Activated T-helper 1 cell treated with anti-CD3 and anti-CD28 coated beads, Interleukin-2, amount 50 U/mL, for 16 hours (primary cell): ENCODE measurements at places on chromosomes 1 and 21.

GRCh38 chr1:171788696-171789095 is 7.2 kb downstream of the METTL13 start:
- DNase-seq: no peak

- DNase-seq: no peak
Measured at GRCh38 chr1:77983997-77984355, 5.1 kb upstream of the FUBP1 start.

- DNase-seq: no peak
Measured at GRCh38 chr1:41657679-41658295, 173.3 kb upstream of the EDN2 start.

- no peak for DNase-seq
Measured at GRCh38 chr1:33149453-33150190, 32.2 kb downstream of the TRIM62 start.

- no peak for DNase-seq
Measured at GRCh38 chr1:202199040-202199889, 5.7 kb downstream of the LGR6 start.

DNA sequence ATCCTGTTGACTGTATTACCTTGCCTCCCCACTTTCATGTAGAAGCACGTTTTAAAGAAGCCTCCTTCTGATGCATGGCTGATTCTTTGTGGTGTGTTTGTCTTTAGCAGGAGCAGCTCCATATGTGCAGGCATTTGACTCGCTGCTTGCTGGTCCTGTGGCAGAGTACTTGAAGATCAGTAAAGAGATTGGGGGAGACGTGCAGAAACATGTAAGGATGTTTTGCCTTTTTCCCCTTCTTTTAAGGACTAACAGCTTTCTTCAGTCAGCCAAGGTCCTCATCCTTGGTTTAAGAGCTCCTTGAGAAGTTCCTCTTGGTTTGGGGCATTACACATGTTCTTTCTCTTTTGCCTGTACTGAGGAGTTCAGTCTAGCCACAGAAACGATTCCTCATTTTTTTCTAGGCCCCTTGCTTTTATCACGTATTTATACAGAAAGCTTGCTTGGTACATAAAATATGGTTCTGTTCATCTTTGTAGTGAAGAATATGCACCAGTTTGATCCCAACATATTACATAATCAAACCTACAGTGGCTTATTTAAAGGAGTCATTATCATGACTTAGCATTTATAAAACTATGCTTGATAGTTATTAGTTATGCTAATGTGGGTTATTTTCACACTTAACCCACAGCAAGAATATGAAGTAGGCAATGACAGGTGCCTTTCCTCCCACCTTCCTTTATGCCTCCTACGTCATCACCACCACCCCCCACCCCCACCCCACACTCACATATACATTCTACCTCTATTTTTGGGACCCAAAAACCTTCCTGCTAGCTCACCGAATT is 19.6 kb downstream of the CAP1 start:
- DNase-seq: no peak

GRCh38 chr1:109307274-109308021 is 637 bp upstream of the MYBPHL start:
- no peak for DNase-seq

DNA sequence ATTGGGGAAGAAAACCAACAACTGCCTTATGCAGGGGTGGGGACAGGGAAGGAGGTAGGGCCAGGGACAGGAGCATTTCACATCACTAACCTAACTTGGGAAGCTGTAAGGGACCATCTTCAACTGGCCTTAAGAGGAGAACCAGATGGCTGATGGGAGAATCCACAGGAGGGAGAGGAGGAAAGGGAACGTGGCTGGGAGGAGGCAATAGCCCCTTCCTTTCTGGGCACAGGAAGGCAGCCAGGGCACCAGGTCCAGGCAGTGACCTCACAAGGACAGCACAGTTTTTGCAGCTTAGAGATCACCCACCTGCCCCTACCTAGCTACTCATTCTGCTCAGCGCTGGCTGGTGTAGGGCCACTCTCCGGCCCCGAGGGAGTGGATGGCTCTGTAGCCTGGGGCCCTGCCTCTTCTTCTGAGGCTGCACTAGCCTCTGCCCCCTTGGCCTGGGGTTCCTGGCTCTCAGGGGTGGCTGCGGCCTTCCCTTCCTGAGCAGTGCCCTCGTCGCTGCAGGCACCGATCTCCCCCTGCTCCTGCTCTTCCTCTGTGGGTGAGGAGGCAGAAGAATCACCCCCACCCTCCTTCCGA is 1.7 kb downstream of the MARCKSL1 start:
- no peak for DNase-seq

DNA sequence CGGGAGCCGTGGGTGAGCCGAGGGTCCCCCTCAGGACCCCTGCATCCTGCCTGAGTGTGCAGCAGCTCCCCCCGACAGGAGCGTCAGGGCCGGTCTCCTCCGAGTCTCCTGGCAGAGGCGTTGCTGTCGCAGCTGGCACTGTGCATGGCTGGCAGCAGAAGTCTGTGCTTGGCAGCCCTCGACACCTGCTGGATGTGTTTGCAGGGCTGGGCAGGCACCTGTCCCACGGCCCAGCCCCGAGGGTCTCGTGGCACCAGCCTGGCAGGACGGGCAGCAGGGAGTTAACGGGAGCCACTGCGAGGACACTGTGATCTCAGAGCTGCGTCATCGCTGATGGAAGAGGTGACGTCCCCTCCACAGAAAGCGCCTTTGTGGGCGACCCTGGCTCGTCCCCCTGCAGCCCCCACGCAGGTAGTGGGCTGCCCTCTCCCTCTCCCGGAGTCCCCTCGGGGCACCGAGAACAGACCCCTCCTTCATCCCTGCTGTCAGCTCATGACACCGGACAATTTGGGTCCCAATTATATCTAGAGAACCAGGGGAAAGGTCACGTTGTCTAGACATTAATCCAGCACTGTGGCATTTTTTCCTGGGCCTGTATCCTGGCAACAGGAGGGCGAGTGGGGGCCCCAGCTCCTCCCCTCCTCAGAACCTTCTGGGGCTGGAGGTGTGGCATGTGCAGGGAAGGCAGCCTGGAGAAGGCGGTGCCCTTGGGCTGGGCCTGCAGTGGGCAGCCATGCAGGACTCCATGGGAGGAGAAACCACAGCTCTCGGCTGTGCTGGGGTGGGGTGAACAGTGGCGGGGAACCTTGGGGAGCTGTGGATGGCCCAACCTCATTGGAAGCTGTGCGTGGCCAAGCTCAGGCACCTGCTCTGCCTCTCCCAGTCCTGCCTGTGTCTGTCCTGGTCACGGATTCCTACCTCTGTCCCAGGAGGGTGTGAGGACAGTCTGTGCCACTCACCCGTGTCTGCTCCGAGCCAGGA is 15.4 kb downstream of the COL18A1 start:
- DNase-seq: no peak

DNA sequence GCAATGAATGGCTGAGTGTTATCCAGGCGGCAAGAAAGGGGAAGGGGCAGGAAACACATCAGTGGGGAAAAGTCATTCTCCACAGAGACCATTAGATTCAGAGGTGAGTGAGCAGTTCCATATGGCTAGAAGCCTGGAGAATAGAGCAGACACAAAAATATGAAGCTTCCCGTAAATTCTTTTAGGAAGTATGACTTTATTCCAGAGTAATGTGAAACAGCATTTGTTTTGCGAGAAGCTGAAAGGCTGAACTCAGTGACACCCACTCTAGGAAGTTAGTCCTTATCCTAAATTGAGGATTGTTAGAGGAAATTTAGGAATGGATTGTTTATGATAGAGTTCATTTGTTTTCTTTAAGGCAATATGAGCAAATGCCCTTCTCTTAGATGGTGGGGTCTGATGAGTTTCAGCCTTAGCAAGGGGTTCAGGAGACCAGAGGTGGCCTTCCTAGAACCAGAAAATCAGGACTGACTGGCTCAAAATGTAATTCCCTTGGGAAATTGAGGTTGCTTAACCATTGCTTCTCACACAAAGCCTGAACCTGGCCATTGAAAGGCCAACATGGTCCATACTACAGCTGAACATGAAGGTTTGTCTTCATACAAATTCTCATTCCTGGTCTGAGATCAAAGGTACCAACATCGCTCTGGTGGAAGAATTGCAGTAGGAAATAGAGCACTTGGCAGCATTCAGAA is 167.5 kb downstream of the TPR start:
- DNase-seq: no peak

- DNase-seq: no peak
Measured at GRCh38 chr1:97489834-97490233, 431.0 kb downstream of the DPYD start.

GRCh38 chr1:25099343-25099951 is 132.9 kb downstream of the SYF2 start:
- no peak for DNase-seq

DNA sequence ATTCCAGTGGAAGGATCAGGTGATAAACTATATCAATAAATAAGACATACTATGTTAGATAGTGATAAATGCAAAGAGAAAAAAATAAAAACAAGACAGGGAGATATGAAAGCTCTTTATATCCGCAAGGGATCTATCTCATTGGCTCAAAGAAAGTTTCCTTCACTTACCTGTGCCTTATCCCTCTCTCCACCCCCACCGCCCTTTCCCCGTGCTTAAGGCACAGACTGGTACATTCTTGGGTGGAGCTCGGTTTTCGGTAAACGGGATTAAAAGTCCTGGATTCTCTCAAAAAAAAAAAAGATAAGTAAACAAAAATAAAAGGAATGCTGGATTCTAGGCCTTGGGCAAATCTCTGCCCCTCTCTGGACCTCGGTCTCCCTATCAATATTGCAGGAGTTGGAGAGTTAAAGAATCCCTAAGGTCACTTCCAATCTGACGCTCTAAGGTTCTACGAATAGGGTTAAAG is 593 bp upstream of the DNAJC16 start:
- DNase-seq: no peak

GRCh38 chr1:44417351-44418021 is 12.4 kb downstream of the RNF220 start:
- no peak for DNase-seq

DNA sequence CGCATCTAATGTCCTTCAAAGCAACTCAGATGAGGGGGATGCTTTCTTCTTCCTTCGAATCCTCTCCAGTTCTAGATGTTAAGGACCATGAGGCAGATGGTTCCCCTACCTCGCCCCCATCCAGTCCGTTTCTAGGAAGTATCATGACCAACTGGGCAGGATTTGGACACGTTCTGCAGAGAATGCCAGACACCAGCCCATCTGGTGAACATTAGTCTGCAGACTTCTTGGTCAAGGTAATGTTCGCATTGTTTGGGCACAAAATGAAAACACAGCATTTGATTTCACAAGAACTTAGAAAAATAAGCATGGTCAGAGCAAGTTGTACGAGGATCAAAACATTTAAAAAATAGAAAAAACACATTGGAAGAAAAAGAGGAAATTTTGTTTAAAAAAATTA is 25.4 kb upstream of the ADARB1 start:
- DNase-seq: no peak

GRCh38 chr1:48013270-48013669 is 16.1 kb upstream of the TRABD2B start:
- no peak for DNase-seq

GRCh38 chr21:39348040-39348354 is 891 bp downstream of the HMGN1 start:
- no peak for DNase-seq

DNA sequence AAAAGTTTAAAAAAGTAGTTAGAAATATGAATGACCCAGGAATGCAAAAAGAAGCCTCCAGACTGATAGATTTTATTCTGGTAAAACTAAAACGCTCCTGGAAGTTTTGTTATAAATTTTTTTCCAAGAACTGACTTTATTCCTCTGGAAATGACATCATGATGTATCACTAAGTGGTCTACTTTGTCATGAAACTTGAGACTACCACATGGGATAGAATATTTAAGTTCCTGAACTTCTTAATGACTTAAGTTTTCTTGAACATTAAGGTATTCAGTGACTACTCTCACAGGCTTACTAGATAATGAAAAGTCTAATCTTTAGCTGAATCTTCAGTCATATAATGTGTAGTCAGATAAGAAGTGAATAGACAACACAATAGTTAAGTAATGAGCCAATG is 842.2 kb downstream of the USP25 start:
- no peak for DNase-seq

DNA sequence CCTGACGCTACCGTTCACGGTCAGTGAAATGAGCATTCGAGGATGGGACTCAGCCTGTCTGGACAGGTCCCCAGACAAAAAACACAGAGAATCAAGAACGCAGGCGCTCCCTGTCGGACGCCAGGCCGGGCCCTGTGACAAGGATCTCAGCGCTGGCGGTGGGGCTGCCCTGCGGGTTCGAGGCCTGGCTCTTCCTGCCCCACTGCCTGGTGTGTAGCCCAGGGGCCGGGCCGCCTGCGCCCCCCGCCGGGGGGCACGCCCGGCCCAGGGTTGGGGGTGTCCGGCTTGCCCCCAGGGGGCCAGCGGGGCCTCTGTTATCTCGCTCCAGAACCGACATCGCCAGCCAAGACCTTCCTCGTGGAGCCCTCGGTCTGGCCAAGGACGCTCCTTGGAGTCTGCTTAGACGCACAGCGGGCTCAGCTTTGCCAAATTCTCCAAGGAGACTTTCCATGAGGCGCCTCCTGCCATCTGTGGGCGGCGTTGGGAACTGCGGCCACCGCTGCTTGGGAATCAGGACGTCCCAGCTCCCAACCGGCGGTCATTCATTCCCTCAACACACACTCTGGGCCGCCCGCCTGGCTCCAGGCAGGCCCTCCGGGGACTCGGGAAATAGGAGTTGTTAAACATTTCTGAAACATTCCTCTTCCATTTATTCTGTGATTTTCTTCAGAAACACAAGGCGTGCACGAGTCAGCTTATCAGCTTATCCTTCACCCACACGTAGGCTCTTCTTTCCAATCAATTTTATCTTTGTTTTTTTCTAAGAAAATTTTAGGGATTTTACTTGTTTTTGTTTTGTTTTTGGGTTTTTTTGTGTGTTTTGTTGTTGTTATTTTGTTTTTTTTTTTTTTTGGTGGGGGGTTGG is 11.3 kb upstream of the RIPK4 start:
- no peak for DNase-seq

DNA sequence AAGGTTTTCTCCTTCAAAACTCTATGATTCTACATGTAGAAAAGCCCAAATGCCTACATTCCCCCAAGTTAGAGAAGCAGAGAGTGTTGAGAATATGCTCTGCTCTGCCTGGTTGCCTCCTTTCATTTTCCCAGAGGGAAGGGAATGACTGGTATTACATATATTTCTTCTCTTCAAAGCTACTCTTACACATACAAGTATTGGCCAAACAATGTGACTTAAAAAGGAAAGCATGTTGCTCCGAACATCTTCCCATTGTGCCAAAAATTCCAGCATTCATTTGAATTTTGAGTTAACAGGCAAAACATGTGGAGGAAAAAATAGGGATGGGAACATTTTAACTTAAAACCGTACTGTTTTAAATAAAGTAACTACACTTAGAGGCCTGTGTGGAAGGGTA is 125.2 kb downstream of the COQ8A start:
- DNase-seq: no peak
